ENCODE measurements at places on chromosomes 16 and 17.
A peak's percentile ranks its signal among the peaks of the same experiment; 100 is the strongest.

DNA sequence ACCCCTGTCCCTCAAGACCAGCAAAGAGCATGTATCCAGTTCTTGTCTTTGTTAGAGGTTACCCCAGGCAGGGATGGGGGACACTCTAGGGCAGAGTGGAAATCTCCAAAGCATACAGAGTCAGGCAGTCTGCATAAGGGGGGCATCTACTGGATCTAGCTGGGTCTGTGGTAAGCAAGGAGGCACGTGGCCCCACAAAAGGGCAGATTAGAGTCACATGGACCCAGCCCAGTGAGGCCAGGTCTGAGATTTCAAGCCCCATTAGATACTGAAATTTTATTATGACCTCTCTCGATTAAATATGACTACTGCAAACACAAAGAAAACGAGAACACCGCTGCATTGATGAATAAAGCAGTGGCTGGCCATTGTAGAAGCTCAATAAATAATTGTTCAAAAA, 1.6 kb upstream of the GPR139 start:
- DNase-seq = no peak

GRCh38 chr17:82901856-82902255, 62.0 kb upstream of the ZNF750 start:
- no peak for DNase-seq

GRCh38 chr17:78705071-78705470, 77.0 kb downstream of the CYTH1 start:
- DNase-seq = no peak

DNA sequence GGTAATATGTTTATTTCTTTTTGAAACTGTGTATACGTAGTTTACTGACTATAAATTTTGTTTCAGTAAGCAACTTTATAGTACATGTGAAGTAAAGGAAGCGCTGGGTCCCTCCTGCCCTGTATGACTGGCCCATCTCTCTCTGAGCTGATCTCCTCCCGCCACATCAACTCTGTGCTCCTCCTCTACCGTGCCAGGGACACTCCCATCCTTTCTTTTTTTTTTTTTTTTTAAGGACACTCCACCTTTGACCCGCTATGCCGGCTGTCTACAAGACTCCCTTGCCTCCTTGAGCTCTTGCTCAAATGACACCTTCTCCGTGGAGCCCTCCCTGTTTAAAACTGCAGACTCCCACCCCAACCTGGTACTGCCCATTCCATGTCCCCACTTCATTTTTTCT, 35.5 kb downstream of the ERN1 start:
- no peak for DNase-seq

GRCh38 chr17:68505951-68506350, 6.3 kb upstream of the PRKAR1A start:
- no peak for DNase-seq

- no peak for DNase-seq
Observed at GRCh38 chr17:30117675-30118081, 1.1 kb downstream of the NSRP1 start.

- DNase-seq = no peak
Observed at GRCh38 chr17:7217113-7217987, 2.3 kb downstream of the DLG4 start.

- DNase-seq = no peak
Observed at GRCh38 chr17:67503739-67504138, 126.7 kb downstream of the PITPNC1 start.

- no peak for DNase-seq
Observed at GRCh38 chr16:7470344-7470743, 137.7 kb downstream of the RBFOX1 start.

GRCh38 chr16:53984936-53985335, 281.0 kb downstream of the FTO start:
- DNase-seq = no peak

DNA sequence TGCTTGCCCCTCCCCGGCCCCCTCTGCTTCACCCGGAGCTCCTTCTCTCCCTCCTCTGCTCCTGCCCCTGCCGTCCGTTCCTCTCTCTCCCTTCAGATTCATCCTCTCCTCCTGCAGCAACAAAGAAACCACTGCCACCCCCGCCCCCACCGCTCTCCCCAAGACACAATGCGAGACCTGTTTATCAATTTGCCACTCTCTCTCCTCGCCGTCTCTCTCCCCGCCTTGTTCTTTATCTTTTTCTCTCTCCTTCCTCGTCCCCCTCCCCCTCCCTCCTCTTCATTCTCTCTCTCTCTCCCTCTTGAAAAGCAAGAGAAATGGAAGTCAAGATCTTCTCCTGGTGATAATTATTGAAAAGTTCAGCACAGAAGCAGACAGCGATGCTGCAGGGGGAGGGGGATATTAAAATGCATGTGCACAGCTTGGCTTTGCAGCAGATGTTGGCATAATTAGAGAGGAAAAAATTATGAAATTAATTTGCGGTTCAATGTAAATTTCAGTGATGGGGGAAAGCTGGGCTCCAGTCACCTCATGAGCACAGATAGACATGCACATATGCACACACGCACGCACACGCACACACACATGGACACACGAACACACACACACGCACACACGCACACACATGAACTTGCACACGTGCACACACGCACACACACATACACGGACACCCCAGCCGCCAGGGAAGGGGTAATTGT, 58.1 kb upstream of the CBFA2T3 start:
- no peak for DNase-seq

GRCh38 chr17:68054296-68054900, 18.9 kb downstream of the KPNA2 start:
- DNase-seq = no peak

DNA sequence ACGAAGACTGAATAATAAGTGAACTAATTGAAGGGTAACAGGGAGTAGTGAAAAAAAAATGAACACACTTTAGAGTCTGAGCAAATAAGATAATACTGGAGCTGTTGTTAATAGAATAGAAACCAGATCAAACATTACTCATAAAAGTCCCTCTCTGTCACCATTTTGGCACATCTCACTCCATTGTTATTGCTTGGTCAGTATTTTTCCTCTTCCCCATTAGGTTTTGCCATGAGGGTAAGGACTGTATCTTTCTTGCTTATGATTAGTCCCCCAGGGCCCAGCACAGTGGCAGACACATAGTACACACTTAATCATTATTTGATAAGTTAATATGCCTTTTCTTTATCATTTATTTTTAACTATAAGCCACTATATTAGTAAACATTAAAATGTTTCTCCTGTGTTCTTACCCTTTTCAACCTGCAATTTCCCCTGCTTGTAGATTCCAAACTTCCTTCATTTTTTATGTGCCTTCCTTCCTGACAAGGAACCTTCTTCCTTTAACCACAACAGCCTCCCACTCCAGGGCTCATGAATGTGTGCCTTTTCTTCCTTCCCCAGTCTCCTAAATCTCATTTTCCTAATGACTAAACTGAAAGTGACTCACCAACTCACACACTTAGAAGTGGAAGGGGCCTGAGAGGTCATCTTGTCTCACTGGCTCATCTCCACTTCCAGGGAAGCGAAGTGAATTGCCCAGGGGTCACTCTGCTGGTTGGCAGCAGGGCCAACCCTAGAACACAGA, 88.2 kb upstream of the HAS3 start:
- no peak for DNase-seq

DNA sequence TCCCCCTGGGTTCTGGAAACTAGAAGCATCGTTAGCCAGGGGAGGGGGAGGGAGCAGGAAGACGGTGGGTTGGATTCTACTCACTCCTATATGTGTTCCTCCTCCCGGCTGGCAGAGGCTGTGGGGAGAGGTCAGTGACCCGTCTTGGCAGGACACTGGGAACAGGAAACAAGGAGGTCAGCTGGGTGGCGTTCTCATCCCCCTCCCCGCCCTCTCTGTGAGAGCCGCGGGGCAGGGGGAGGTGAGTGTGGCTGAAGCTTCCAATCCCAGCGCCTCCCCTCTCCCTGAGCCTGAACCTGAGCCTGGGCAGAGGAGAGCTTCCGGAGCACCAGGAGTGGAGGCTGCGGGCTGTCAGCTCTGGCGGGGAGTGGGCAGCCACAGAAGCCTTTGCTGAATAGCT, 12.5 kb downstream of the GPRC5C start:
- no peak for DNase-seq

DNA sequence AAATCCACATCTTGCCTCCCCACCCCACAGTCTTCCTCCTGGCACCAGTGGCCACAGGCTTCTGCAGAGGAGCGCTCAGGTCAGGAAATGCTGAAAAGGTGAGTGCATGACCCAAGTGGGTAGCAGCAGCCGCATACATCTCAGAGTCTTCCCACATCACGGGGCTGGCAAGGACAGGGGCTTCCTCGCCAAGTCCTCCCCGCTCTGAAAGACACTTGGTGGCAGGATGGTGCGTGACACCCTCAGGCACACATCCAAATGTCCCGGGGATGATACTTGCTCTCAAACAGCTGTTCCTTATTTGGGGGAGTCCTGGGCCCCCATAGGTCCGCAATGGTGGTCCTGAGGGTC, 8.8 kb upstream of the SLC16A5 start:
- no peak for DNase-seq

DNA sequence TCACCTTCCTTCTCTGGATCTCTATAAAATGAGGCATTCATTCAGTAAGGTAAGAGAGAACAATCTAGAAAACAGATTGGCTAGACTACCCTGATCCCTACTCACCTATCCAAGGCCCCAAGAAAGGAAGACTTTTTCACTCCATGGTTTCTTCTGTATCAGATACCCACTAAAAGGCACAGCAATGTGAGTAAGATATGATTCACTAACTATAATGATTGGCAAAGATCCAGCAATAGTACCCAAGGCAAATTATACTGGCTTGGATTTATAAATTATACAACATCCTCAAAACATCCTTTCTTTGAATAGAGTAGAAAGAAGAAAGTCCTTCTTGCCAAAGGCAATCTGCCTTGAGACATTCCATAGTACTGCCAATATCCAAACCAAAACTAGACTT, 1432.0 kb upstream of the GOT2 start:
- no peak for DNase-seq

- DNase-seq = no peak
Observed at GRCh38 chr17:12301551-12301950, 280.9 kb downstream of the MAP2K4 start.

DNA sequence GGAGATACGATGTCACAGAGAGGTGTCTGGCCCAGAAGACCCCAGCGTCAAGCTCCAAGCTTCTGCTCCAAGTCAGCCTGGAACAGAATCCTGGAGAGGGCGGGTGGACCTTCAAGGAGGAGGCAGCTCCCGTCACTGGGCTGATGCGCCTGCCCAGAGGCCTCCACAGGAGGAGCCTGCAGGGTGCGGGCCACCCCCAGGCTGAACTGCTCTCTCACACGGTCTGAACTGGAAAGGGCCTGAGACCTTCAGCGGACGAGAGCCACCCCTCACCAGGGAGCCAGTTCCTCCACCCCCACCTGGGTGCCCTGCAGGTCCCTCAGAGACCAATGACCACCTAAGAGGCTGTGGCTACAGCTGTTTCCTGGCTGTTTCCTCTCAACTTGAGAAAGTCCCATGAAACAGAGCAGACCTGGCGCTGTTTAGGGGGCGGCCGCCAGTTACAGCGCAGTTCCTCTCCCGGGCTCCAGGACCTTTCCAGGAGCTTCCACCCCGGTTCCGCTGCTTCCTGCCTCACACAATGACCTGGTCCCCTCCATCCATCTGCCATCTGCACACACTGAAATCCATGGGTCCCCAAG, 36.0 kb upstream of the KLHDC4 start:
- no peak for DNase-seq

DNA sequence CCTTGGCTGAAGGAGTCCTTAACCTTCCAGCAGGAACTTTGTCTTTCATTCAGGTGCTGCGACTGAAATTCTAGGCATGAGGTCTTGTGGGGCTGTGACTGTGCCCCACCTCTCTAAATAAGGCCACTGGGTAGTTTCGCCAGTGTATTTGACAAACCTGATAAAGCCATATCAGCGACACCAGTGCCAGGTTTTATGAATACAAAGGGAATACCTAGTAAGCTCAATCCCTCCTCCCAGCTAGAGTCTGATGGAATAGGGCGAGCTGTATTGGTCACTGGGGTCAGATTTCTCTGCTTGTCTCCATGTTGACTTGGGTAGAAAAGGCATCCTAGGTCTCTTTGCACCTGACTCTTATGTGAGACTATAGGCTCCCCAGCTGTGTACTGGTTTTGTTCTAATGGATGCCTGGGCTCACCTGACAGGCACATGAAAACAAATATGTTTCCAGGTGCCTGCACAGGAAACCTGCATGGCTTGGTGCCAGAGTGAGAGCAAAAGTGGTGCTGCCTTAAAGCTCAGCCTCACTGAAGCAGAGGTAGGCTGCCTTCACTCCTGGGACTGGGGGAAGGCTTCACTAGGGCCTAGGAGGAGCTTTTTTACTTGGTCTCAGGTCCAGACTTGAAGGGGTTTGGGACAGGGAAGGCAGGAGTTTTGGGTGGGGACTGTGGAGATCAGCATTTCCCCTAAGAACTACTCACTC, 8.3 kb downstream of the SLC7A6 start:
- peak; percentile 18 for DNase-seq

- DNase-seq = no peak
Observed at GRCh38 chr17:55416000-55416399, 5.6 kb downstream of the MMD start.

- no peak for DNase-seq
Observed at GRCh38 chr17:71995590-71995989, 125.2 kb upstream of the SOX9 start.

- no peak for DNase-seq
Observed at GRCh38 chr17:17042851-17043460, 699 bp downstream of the MPRIP start.

DNA sequence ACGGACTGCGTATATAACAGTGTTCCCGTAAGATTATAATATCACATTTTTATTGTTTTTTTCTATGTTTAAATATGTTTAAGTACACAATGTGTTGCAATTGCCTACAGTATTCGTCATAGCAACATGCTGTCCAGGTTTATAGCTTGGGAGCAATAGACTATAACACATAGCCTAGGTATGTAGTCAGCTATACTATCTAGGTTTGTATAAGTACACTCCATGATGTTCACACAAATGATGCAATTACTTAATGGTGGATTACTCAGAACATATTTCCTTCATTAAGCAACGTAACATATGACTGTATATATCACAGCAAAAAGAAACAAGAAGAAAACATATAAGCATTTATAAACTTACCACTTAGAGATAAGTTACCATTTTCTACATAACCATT, 160.0 kb downstream of the CBLN1 start:
- DNase-seq = no peak

DNA sequence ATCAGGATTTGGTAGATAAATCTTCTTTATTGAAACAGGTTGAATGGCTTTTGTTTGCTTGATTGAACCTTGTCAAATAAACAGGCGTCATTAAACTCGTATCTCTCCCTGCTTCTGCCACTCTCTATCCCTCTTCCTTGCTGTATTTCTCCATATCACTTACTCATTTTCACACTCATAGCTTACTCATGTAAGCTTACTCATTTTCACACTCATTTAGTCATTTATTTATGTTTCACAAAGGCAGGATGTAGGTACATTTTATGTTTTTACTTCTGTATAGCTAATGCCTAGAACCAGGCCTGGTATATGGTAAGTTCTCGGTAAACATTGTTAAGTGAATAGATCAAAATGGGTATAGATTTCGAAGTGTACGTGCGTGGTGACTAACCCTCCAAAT, 450.0 kb downstream of the PMP22 start:
- DNase-seq = no peak

DNA sequence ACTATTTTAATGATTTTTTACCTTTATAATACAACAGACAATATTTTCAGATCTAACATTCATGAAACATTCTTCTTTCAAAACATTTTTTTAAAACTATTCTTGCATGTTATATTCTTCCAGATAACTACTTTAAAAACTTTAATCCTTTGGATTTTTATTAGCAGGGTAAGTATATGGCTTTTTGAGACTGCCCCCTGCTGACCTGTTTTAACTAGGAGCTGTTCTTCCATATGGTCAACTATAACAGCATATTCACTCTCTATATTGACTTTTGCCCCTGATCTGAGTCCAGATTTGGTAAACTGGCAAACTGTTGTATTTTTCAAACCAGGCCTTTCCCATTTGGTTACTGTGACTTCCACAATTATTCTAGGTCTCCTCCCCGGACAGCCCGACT, 16.5 kb downstream of the ZNF18 start:
- DNase-seq = no peak

Measured in CD8-positive, alpha-beta memory T cell (primary cell).